Effector CD8-positive, alpha-beta T cell (primary cell): ENCODE measurements at places on chromosomes 3 and 15.

- DNase-seq: no peak
These were observed 27.3 kb downstream of the MEF2A start for GRCh38 chr15:99593070-99593469.

- no peak for DNase-seq
These were observed 317.0 kb upstream of the LRRFIP2 start for GRCh38 chr3:37491343-37491742.

GRCh38 chr3:60403866-60404265, 847.4 kb downstream of the FHIT start:
- DNase-seq: no peak

GRCh38 chr3:112811131-112811884, 35.4 kb downstream of the CD200R1L start:
- no peak for DNase-seq

GRCh38 chr15:25402342-25402741, 36.5 kb downstream of the UBE3A start:
- no peak for DNase-seq

DNA sequence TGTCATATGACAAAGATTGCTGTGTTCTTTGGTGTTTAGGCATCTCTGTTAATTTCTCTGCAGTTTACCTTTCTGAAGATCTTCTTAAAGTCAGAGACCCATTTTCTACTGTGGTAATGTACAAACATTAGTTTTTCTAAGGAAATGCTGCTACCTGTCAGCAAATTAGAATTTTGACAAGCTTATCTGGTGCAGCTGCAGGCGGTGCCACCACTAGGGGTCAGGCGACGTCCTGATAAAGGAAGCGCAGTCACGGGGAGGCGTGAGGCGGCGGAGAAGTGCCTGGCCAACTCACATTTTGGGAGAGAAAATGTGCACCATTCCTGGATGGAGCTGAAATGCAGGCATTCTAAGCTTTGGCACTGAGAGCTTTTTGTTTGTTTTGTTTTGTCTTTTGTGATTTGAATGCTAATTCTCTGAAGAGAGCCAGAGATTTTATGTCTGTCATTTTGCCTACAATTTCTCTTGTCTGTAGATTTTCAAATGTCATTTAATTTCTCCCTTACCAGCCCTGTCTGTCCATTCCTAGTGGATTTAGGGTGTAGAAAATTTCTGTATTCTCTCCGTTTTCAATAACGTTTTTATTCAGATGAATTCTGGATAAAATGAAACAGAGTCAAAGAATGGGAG, 24.9 kb upstream of the SIAH2 start:
- DNase-seq: peak; percentile 53

GRCh38 chr3:44235604-44236484, 5.8 kb upstream of the TOPAZ1 start:
- DNase-seq: peak; percentile 30

DNA sequence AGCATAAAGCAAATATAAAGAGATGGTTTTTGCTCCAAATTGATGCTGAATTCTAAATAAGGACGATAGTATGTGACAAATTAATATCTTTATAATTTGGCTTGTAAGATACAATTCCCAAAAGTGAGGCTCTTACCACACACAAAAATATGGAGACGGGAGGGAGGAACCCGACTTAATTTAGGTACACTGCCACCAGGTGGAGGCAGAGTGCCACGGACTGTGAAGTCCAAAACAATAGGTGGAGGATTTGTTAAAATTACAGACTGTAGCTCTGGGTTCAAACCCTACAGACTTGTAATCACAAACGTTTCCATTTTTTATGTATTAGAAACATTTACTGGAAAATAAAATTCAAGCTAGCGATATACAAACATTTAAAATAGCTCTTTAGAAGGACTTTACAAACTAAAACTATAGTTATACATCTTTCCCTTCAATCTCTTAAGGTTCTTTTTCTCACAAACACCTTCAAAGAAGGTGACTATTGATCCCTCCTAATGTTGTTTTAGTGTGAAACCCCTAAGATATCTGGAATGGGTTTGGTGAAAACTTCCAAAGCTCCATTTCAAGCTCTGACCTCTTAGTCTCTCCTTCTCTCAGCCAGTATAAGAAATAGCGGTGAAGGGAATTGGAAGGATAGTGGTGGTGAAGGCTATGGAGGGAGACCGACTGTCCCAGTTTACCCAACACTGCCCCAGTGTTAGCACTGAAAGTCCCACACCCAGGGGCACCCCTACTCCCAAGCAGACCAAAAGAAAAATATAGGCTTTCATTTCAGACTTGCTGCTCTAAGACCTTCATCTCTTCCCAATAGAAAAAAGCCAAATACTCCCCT, 89.7 kb downstream of the AQP9 start:
- peak; percentile 13 for DNase-seq

- no peak for DNase-seq
These were observed 6.7 kb downstream of the EPHA3 start for GRCh38 chr3:89113893-89114840.

GRCh38 chr3:10506696-10507095, 1.3 kb upstream of the ATP2B2 start:
- DNase-seq: no peak
